ENCODE measurements at places on chromosomes 6 and 20. TPM values are rescaled to one million over a fixed set of nuclear protein-coding genes. Genes with fewer than 3 reads are reported as not detected.

The UBD gene
- 0.42 TPM for total RNA-seq

The PPDPF gene
- 167 TPM for total RNA-seq

- no peak overlapping the region for H3K4me3 ChIP-seq
- no peaks in the 10 kb centered on the region for H3K27me3 ChIP-seq
- H3K27ac ChIP-seq, result no peak overlapping the region
- H3K4me1 ChIP-seq, result no peaks in the 10 kb centered on the region
These were observed 212.1 kb downstream of the BTBD9 start for GRCh38 chr6:38427492-38428210.

DNA sequence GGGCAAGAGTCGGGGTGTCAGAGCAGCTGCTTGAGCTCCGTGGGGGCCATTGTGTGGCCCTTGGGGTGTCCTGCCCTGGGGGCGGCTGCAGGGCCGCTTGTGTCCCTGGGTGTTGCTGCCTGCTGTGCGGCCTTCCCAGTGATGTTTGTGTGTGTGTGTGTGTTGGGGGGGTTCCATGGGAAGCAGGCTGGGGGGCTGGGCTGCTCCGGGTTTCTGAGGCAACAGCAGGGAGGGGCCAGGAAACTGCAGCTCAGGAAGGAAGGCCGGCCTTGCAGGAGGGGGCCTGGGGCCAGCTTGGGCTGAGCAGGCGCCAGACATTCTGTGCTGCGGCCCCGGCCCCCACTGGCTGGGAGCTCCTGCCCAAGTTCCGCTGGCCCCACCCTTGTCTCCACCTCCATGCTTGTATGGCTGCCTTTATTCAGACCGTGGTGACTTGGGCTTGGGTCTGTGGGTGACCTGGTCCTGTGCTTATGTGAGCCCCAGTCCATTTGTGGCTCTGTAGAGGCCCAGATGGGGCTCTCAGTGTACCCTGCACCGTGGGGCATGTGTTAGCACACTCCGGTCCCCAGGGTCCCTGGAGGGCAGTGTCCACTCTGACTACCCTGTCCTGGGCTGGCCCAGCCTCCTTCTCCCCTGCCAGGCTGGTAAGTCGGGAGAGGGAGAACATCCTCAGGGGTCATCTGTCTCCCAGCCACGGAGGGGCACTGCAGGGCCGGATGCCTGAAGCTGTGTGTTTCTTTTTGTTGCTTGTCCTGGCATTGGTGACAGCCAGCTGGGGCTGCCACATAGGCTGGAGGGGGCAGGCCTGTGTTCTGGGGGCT is 4.6 kb upstream of the SOX18 start:
- H3K27ac ChIP-seq, result peak overlapping the region; percentile 62
- H3K4me1 ChIP-seq, result peaks cover 43% of the 10 kb centered on the region
- H3K36me3 ChIP-seq, result no peaks in the 10 kb centered on the region
- no peak overlapping the region for H3K4me3 ChIP-seq
- peaks cover 17% of the 10 kb centered on the region for H3K27me3 ChIP-seq
- no peak for DNase-seq

- no peak overlapping the region for H3K4me3 ChIP-seq
- DNase-seq, result no peak
- H3K4me1 ChIP-seq, result peaks cover 13% of the 10 kb centered on the region
- no peaks in the 10 kb centered on the region for H3K36me3 ChIP-seq
These were observed 203.3 kb upstream of the CST7 start for GRCh38 chr20:24745617-24746350.

DNA sequence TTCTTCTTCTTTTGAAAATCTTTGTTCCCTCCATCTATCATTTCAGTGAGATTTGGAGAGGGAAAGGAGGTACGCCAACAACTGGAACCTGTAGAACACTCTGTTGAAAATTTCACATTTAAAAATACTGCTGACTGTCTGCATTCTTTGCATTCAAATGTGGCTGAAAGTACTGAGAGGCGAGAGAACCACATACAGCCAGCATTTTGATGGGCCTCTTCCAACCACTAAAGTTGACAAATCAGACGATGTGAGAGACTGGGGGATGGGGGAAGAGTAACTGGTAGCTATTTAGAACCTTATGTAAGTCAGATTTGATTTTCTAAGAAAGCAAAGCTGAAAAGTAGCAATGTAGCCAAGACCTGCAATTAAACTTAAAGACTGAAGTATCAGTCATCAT is 77.5 kb downstream of the FKBP5 start:
- H3K4me3 ChIP-seq, result peak overlapping the region; percentile 24
- H3K36me3 ChIP-seq, result peaks cover 85% of the 10 kb centered on the region
- peak; percentile 48 for DNase-seq
- peaks cover 42% of the 10 kb centered on the region for H3K4me1 ChIP-seq
- H3K27ac ChIP-seq, result peak overlapping the region; percentile 80

The TREM1 gene
- total RNA-seq, result 0.40 TPM

- no peak overlapping the region for H3K27ac ChIP-seq
- no peak overlapping the region for H3K4me3 ChIP-seq
- H3K27me3 ChIP-seq, result peaks cover 58% of the 10 kb centered on the region
- DNase-seq, result no peak
- peaks cover 49% of the 10 kb centered on the region for H3K4me1 ChIP-seq
These were observed 124.4 kb upstream of the AFDN start for GRCh38 chr6:167702241-167702827.

The ASIP gene
- total RNA-seq, result not detected

DNA sequence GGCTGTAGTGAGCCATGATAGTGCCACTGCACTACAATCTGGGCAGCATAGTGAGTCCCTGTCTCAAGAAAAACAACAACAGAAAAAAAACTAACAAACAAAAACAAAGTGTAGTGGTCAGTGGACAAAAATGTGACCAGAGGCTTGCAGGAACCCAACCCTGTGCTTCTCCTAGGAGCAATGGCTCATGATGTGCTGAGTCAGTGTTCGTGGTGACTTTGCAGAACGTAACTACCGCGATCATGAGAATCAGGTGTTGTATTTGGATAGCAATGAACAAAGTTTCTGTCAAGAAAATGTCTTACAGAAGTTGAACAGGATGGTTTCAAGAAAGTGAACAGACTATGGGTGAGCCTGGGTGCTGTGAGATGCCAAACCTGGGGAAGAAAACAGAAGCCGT is 18.5 kb upstream of the FOXC1 start:
- no peak overlapping the region for H3K4me3 ChIP-seq
- H3K36me3 ChIP-seq, result no peaks in the 10 kb centered on the region
- DNase-seq, result no peak

GRCh38 chr6:117992856-117993255 is 85.8 kb downstream of the SLC35F1 start:
- no peak for DNase-seq
- no peak overlapping the region for H3K4me3 ChIP-seq
- H3K27ac ChIP-seq, result no peak overlapping the region
- H3K4me1 ChIP-seq, result no peaks in the 10 kb centered on the region
- no peaks in the 10 kb centered on the region for H3K36me3 ChIP-seq

GRCh38 chr6:83702077-83702476 is 6.8 kb downstream of the SNAP91 start:
- DNase-seq, result no peak
- H3K27ac ChIP-seq, result no peak overlapping the region
- peaks cover 12% of the 10 kb centered on the region for H3K27me3 ChIP-seq
- no peaks in the 10 kb centered on the region for H3K4me1 ChIP-seq

The FABP7 gene
- total RNA-seq, result not detected

GRCh38 chr20:37699202-37699601 is 5.4 kb downstream of the CTNNBL1 start:
- H3K36me3 ChIP-seq, result peaks cover 9% of the 10 kb centered on the region
- H3K27me3 ChIP-seq, result no peaks in the 10 kb centered on the region
- H3K4me1 ChIP-seq, result peaks cover 15% of the 10 kb centered on the region

Data from activated CD4-positive, alpha-beta T cell treated with anti-CD3 and anti-CD28 coated beads, Interleukin-2, amount 10 ng/mL, durations not matched to agents 7 days and 5 days (primary cell).